CD8-positive, alpha-beta memory T cell (primary cell): ENCODE measurements at places on chromosomes 3 and 15. TPM values are rescaled to one million over a fixed set of nuclear protein-coding genes. Genes with fewer than 3 reads are reported as not detected.

DNA sequence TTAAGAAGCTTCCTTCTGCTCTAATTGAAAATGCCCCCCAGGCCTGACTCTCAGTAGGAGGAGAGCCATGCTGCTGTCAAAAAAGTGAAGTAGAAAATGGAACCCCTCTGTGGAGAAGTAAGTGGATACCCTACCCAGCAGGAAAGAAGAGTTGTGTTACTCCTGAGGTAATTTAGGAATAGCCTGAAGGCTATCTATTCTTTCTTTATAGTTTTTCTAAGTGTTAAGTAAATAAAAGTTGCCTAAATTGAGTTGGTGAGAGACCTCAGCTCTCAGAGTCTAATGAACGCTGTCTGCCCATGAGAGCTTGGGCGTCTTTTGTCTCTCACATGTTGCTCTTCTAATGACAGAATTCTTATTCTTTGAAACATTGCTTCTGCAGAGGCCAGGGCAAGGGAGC lies 116.2 kb downstream of the NSUN3 start:
- no peaks in the 10 kb centered on the region for H3K4me1 ChIP-seq
- no peaks in the 10 kb centered on the region for H3K36me3 ChIP-seq
- no peak overlapping the region for H3K27ac ChIP-seq
- H3K27me3 ChIP-seq, result no peaks in the 10 kb centered on the region
- DNase-seq, result no peak

DNA sequence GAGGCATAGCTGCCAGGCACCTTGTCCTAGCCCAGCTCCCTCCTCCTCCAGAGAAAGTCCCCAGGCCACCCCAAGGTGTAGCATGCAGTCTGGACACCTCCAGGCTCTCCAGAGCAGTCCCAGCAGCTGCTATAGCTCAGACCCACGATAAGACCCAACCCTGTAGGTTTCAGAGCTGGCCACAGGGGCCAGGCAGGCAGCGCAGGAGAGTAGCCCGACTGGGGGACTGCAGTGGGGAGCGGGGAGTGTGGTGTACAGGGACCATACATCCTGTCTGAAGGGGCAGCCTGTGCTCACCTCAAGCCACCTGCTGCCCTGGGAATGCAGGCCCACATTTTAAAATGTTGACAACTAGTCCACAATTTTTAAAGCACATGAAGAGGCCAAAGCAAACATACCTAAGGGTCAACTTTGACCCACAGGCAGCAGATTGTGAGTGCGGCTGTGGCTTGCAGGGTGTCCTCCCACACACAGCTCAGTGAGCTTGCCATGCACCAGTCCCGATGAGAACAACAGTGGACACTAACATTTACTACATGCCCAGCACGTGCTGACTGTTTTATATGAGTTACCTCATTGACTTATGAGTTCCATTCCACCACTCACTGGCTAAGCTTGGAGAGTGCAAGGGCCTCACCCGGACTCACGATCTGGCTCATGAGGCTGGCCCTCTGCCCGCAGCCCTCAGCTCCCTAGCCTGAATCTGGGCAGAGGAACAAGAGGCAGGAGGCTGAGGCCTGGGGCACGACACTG lies 81.4 kb downstream of the DNAJB8 start:
- DNase-seq, result no peak
- H3K27ac ChIP-seq, result no peak overlapping the region
- H3K27me3 ChIP-seq, result no peaks in the 10 kb centered on the region
- no peak overlapping the region for H3K4me3 ChIP-seq

DNA sequence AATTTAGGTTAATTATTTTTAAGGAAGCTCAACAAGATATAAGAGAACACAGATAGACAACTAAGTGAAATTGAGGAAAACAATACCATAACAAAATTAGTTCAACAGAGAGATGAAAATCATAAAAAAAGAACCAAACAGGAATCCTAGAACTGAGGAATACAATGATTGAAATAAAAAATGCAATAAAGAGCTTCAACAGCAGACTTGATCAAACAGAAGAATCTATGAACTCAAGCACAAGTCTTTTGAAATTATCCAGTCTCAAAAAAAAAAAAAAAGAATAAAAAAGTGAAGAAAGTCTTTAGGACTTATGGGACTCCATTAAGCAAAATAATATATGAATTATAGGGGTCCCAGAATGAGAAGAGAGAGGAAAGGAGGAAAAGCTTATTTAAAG lies 42.0 kb upstream of the GNB4 start:
- no peaks in the 10 kb centered on the region for H3K4me1 ChIP-seq
- H3K4me3 ChIP-seq, result no peak overlapping the region
- DNase-seq, result no peak
- no peaks in the 10 kb centered on the region for H3K27me3 ChIP-seq

DNA sequence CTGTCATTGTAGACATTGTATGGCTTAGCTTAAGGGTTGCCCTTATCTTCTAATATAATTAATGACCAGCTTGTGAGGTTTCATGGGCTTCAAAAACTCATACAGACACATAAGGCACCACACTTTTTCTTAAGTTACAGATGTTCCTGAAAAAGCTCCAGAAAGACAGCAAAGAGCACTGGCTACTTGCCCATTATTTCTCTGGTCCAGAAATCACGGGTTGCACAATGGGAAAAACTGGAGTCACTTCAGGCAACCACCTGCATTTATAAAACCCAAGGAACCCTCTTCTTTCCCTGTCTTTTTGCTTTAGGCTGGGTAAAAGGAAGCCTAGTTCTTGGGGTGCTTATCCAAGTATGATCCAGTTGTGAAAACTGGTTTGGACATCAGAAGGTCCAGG lies 2.3 kb upstream of the COL6A6 start:
- H3K4me3 ChIP-seq, result no peak overlapping the region
- no peak overlapping the region for H3K27ac ChIP-seq
- no peaks in the 10 kb centered on the region for H3K4me1 ChIP-seq
- H3K27me3 ChIP-seq, result peaks cover 4% of the 10 kb centered on the region
- no peak for DNase-seq

GRCh38 chr15:39801641-39802309 lies 19.1 kb upstream of the FSIP1 start:
- no peak overlapping the region for H3K27ac ChIP-seq
- no peak overlapping the region for H3K4me3 ChIP-seq
- H3K27me3 ChIP-seq, result no peaks in the 10 kb centered on the region
- no peak for DNase-seq
- no peaks in the 10 kb centered on the region for H3K4me1 ChIP-seq

The MEX3B gene
- polyA plus RNA-seq, result not detected

The TARS3 gene
- 17.7 TPM for polyA plus RNA-seq

The NANOGP8 gene
- not detected for polyA plus RNA-seq

The AP3B2 gene
- not detected for polyA plus RNA-seq

GRCh38 chr3:43624619-43625305 lies 3.0 kb upstream of the ANO10 start:
- no peak overlapping the region for H3K27ac ChIP-seq
- H3K4me3 ChIP-seq, result no peak overlapping the region
- no peaks in the 10 kb centered on the region for H3K27me3 ChIP-seq

The LTF gene
- not detected for polyA plus RNA-seq

DNA sequence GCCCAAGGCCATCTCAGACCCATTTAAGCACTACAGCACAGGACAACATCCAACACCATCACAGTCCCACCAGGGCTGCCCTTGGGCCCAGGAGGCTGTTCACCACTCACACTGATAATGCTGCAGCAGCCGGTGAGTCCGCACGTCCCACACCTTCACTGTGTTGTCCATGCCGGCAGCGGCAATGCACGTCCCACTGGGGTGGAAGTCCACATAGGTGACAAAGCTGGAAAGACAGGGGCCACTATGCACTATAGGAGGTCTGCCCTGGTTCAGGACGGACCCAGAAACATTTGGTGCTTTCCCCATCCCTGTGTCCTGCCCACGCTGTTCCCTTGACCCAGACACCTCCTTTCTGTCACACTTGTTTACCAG lies 8.5 kb downstream of the POC1A start:
- H3K4me3 ChIP-seq, result no peak overlapping the region
- no peaks in the 10 kb centered on the region for H3K36me3 ChIP-seq
- no peak overlapping the region for H3K27ac ChIP-seq
- peaks cover 6% of the 10 kb centered on the region for H3K4me1 ChIP-seq
- no peaks in the 10 kb centered on the region for H3K27me3 ChIP-seq
- DNase-seq, result no peak
